ENCODE measurements at places on chromosomes 1 and 21.

- no peak for DNase-seq
Measured at GRCh38 chr1:54996869-54997710, 1.6 kb upstream of the BSND start.

DNA sequence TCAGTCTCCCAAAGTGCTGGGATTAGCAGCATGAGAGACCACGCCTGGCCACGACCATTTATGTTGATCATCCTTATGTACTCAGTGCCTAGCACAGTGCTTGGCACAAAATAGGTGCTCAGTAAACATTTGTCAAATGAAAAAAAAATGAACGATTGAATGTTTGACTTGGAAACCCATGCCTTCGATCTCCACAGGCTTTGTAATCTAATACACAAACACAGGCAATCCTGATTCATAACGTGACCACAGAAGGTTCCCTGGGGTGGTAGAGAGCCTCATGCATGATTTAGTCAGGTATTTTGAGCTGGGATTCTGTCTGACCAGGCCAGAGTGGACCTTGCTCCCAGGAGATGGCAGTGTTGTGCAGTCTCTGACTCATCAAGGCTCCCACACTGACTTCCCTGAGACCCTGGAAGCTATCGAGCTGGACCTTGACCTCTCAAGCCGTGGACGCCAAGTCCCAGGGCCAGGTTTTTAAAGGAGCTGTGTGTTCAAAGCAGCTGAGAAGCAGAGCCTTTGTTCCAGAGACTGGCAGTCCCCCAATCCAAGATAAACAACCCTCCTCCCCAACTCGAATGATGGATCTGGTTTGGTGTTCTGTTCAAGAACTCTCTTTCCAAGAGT is 81.1 kb downstream of the PGM1 start:
- no peak for DNase-seq

DNA sequence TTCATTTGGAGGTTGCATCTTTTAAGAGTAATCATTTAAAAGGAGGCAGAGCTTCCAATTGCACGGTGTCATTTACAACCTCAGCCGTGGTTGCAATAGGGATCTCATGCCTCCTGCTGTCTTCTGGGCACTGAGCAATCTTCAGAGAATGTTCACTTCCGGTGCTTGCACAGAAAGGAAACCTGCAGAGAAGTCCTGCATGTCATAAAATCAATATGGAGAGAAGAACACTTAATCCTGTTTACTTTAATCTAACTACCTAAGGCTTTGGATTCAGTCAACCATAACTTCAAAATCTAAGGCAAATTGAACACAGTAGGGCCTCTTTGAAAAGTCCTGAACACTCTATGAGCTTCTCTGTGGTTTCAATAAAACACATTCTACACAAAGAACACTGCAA is 11.3 kb upstream of the MAP10 start:
- no peak for DNase-seq

- DNase-seq, result no peak
Measured at GRCh38 chr1:74053407-74053806, 144.6 kb downstream of the LRRIQ3 start.

DNA sequence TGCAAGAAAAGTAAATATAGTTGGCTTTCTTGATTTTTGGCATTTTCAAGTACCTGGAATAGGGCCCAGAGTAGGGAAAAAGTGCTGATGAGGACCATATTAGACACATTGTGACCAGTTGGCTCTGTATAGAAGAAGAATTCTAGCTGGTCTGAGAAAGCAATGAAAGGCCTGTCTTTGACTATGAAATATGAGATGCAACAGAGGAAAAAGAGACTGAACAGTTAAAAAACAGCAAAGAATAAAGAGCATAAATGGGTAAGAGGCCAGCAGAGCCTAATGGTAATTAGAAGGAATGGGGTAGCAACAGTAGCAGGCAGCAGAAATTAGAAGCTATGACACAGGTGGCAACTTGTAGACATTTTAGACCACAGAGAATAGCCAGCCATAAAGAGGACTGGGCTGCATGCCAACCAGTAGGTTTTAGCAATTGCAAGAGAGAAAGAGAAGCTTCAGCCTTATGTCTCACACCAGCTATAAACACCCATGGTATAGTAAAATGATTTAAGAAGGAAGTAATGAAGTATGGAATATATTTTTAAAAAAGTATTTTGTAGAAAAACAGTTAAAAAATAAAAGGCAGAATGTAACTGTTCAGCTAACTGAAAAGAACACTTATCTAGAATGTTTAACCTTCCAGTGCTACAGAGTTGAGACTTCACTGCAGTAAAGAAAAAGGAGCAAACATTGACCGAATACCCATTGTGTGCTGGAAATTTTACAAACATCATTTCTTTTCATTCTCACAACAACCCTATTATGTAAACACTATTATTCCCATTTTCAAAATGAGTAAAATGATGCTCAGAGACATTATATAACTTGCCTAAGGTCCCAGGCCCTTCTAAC is 114.1 kb downstream of the LHX4 start:
- DNase-seq, result no peak

DNA sequence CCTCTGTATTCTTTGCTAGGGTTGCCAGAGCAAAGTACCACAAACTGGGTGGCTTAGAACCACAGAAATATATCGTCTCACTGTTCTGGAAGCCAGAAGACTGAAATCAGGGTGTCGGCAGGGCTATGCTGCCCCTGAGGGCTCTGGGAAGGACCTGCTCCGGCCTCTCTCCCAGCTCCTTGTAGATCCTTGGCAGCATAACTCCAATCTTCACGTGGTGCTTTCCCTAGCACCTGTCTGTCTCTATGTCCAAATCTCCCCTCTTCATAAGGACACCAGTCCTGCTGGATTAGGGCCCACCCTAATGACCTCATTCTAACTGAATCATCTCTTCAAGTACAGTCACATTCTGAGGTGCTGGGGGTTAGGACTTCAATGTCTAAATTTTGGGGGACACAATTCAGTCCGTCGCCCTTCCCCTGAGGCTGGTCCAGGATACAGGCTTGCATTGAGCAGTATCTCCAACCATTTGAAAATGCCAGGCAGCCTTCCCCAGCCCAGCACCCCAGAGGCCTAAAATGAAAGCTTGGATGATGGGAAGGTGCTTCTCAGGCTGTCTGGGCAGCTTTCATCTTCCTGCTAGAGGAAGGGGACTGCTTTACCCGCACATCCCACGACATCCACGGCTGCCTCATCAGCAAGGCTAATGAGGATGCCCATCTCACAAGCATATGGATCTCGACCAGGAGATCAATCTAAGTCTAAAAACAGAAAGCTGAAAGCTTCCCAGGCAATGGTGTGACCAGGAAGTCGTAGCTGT is 24.7 kb downstream of the TRIM67 start:
- DNase-seq, result no peak

DNA sequence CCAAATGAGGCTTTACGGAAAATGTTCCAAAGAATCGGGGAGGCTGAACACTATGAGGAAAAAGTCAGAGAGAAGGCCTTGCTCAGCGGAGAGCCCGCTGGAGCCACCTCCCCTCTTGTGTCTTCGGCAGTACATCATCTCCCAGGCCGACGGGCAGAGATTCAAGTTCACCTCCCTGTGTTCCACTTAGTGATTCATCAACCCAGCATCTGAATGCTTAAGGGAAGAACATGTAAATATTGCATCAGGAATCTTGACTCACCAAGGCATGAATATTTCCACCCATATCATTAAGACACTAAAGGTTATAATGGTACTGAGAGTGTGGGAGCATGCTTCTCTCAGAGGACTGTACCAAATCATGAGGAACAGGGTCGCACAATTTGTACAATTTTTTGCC is 172.5 kb downstream of the ST6GALNAC5 start:
- no peak for DNase-seq

GRCh38 chr1:107198561-107198960 is 57.7 kb downstream of the NTNG1 start:
- no peak for DNase-seq
